Vagina (tissue), 2 donors: ENCODE measurements at places on chromosomes 1 and 21. TPM values are rescaled to one million over a fixed set of nuclear protein-coding genes. Genes with fewer than 3 reads are reported as not detected.

The KIF21B gene
- total RNA-seq, result 4.7 TPM

The PUSL1 gene
- total RNA-seq, result 31.2 TPM

DNA sequence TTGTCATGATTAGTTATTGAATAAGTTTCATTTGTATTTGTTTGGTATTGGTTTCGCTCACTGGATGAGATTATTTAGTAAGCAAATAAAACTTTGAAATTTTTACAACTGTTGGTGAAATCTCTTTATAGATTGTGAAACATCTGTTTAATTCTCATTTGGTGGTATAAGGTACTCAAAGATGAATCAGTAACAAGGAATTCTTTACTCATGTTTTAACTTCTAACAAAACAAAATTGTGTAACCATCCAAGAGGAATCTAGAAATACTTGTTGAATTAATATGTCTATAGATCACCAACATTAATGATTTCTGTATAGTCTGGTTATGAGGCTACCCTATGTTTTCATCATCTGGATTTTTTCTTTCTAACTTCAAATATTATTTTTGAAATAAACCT lies 62.8 kb upstream of the USP25 start:
- H3K4me1 ChIP-seq, result no peaks in the 10 kb centered on the region
- H3K4me3 ChIP-seq, result no peak overlapping the region
- H3K27me3 ChIP-seq, result no peaks in the 10 kb centered on the region
- no peak for DNase-seq
- H3K36me3 ChIP-seq, result no peaks in the 10 kb centered on the region
- no peak overlapping the region for H3K27ac ChIP-seq

- no peaks in the 10 kb centered on the region for H3K36me3 ChIP-seq
- H3K27me3 ChIP-seq, result no peaks in the 10 kb centered on the region
- H3K4me3 ChIP-seq, result no peak overlapping the region
- no peaks in the 10 kb centered on the region for H3K4me1 ChIP-seq
- DNase-seq, result no peak
Observed at GRCh38 chr1:65409816-65410326, 10.6 kb upstream of the LEPR start.

GRCh38 chr1:145884675-145885074 lies 991 bp downstream of the ANKRD35 start:
- no peaks in the 10 kb centered on the region for H3K36me3 ChIP-seq
- H3K27ac ChIP-seq, result no peak overlapping the region
- peaks cover 7% of the 10 kb centered on the region for H3K4me1 ChIP-seq
- no peaks in the 10 kb centered on the region for H3K27me3 ChIP-seq
- no peak for DNase-seq

GRCh38 chr1:208714323-208714722 lies 470.1 kb upstream of the PLXNA2 start:
- no peak overlapping the region for H3K27ac ChIP-seq
- H3K4me1 ChIP-seq, result no peaks in the 10 kb centered on the region
- no peak overlapping the region for H3K4me3 ChIP-seq
- DNase-seq, result no peak
- H3K27me3 ChIP-seq, result no peaks in the 10 kb centered on the region

DNA sequence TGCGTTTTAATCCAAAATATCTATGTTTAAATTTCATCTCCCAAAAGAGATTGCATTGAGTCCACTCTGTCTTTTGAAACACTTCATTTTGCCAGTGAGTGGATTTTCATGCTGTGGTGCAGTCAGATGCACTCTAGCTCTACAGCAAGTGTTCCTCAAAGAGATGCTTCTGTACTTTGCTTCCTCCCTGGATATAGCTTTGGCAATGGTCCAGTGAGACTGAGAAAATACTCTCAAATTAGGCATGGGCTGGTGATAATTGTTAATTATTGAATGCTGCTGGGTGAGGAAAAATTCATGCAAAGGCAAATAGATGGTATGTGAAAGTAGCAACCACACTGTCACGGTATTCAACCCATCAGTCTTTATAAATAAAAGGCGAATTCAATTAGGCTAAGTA lies 396.9 kb downstream of the ADGRL2 start:
- no peaks in the 10 kb centered on the region for H3K4me1 ChIP-seq
- H3K27me3 ChIP-seq, result no peaks in the 10 kb centered on the region
- no peak for DNase-seq
- no peak overlapping the region for H3K27ac ChIP-seq

DNA sequence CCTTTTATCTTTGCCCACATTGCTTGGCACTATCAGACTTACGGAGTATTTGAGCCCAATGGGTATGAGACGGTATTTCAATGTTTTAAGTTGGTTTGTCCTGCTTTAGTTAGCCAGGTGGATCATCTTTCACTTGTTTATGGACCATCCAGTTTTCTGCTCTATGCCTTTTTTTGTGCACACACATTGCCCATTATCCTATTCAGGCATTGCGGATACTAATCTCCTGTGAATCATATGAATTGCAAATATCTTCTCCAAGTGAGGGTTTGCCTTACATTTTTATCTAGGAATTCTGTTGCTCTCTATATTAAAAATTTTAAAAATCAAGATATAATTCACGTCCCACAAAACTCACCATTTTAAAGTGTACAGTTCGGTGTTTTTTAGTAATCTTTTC lies 14.0 kb downstream of the CYYR1 start:
- no peaks in the 10 kb centered on the region for H3K27me3 ChIP-seq
- DNase-seq, result no peak
- H3K36me3 ChIP-seq, result no peaks in the 10 kb centered on the region
- no peak overlapping the region for H3K4me3 ChIP-seq
- no peaks in the 10 kb centered on the region for H3K4me1 ChIP-seq

DNA sequence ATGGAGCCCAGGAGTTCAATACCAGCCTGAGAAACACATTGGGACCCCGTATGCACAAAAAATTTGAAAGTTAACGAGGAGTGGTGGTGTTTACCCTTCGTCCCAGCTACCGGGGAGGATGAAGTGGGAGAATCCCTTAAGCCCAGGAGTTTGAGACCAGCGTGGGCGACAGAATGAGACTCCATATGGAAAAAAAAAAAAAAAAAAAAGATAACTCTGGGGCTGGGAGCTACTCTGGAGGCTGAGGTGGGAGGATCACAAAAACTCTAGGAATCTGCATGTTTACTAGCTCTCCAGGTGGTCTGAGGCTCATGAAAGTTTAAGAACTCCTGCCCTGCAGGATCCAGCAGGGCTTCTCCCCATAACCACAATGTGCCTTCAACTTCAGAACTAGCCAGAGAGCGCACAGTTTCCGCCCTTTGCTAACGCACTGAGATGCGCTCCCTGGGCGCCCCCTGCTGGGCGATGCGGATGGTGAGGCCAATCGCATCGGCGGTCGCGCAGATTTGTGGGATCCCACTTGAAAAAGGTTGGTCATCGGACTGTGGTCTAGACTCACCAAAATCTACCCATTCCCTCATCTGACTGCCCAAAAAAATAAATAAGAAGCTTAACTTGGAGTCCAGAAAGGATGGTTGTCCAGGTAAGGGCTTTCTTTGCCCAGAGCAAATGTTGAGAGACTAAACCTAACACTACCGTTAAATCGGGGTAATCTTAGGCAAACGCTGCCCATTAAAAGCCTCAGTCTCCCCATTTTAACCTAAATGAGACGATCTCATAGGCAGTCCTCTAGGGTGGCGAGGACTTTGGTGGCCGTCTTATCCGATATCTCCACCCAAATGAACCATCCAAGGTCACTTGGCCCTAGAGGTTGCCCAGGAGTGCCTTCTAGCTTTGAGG lies 8.8 kb downstream of the ZNF683 start:
- H3K27ac ChIP-seq, result no peak overlapping the region
- H3K36me3 ChIP-seq, result no peaks in the 10 kb centered on the region
- peaks cover 14% of the 10 kb centered on the region for H3K4me1 ChIP-seq
- DNase-seq, result no peak

DNA sequence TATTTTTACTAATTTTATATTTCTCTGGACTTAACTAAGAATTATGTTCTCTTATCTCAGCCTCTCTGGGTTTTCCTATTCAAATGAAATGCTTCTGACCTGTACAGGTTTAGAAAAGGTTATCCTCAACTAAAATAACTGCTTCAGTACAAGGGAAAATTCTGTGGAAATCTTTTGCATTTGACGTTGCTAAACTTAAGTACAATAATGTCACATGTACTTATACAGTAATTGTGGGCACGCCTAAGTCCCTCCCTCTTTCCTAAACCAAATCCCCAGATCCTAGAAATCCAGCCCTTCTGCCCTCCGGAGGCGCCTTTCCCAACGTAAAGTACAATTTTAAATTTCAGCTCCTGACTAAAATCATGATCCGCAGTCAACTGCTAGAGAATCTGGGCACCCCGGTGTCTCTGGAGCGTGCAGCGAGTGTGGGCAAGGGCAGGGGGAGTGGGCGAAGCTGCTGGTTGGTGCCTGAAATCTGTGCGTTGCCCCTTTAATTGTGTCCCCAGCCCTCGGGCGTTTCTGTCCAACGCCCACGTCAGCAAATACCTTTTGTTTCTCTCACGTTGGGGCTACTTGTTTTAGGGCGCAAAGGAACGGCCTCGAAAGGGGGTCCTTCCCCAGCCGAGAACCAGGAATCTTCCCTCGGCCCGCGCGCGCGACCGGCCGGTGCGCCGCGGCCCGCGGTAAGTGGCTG lies at the start of gene ZBTB8A:
Gene ZBTB8A (plus strand): TSS at position 541 of the 697 bp plus-strand sequence. CDS start 53,505 bp downstream, outside the sequence.
- peaks cover 10% of the 10 kb centered on the region for H3K4me1 ChIP-seq
- no peaks in the 10 kb centered on the region for H3K27me3 ChIP-seq
- peak within 1 kb of the TSS; percentile 72 for H3K27ac ChIP-seq
- H3K36me3 ChIP-seq, result no peaks in the 10 kb centered on the region
- peak within 1 kb of the TSS; percentile 83 for H3K4me3 ChIP-seq
